ENCODE measurements at places on chromosomes 11 and 22.

GRCh38 chr22:22934543-22935055, 47.0 kb downstream of the IGLL5 start:
- DNase-seq: no peak

GRCh38 chr11:1028291-1028540, 8.3 kb downstream of the MUC6 start:
- DNase-seq: no peak

DNA sequence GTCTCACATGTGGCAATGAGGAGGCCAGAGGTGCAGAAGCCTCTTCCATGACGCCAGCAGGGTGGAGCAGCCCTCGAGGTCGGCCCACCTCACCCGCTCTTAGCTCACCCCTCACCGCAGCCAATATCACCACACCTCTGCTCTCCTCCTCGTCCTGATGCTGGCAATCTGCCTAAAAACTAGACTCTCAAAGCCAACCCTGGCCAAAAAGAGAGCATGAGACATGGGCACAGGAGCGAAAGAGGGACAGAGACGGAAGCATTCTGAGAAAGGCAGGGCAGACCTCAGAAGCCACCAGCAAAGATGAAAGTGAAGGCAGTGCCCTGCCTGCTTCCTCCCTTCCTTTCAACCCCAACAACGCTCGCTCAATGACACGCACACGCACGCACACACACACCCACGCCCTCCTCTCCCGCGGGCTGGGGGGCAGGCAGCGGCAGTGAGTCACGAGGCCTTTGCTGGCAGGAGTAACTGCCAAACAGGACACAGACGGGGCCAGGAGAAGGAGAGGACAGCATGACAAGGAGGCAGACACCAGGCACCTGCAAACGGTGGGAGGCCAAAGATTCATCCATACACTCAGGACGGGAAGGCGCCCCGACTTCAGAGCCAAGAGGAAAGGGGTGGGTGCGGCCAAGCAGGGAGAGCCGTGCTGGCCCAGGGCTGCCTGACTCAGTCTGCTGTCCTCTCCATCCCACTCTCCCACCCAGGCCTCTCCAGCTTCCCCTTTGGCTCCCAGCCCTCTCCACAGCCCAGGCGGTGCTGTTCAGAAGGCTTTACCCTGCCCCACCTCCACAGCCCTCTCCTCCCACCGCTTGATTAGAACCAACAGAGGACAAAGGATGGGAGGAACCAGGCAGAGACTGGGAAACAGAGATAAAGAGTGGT, 11.4 kb downstream of the IGSF9B start:
- DNase-seq: no peak

- peak; percentile 78 for DNase-seq
These were observed 16.5 kb downstream of the BLID start for GRCh38 chr11:122099374-122100036.

DNA sequence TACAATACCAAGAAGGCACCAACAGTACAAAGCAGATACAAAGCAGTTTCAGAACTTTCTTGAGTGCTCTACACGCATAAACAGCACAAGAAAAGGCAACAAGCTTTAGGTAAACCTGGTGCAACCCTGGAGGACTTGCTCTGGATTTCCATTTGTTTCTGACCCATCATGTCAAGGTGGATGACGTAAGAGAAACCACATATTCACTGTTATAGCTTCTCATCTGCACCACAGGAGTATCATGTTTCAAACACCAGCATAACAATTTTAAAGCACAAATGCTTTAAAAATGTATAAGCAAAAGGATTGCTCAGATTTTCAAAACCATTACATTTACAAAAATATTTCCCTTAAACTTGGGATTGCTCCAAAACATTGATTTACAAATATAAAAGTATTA, 25.0 kb upstream of the YPEL1 start:
- peak; percentile 69 for DNase-seq

DNA sequence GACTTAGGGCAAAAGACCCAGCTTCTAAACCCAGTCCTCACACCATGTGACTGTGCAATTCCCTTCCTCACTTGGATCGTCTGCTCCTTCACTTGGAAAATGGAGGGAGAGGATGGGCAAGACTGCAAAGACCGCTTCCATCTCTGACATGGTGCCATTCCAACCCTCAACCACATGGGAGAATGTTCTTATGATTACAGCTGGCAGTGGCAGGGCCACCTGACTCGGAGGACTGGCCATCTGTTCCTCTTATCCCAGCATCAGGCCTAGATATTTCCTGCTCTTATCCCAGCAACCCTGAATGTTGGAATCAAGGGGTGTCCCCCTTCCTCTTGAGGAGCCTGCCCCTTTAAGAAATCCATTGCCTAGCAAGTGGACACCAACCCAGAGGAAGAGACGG, 15.4 kb downstream of the DSCAML1 start:
- DNase-seq: no peak

GRCh38 chr11:72081821-72082453, 1.3 kb downstream of the LRRC51 start:
- DNase-seq: no peak

DNA sequence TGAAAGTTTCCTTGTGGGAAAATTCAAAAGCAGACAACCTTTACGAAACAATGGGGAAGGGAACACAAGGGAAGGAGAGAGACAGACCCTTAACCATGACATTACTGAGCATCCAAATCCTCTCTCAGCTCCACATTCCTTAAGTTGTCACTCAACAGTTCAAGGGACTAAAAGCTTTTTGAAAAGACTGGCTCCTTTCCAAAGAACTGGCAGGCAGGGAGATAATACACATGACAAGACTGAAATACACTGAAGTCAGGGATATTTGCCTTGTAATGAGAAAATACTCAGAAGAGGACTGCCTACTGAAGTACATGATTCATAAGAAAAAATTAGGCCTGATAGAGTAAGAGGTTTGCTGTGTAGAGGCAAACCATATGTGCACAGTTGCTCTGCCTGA, 69.1 kb downstream of the SMCO4 start:
- no peak for DNase-seq

DNA sequence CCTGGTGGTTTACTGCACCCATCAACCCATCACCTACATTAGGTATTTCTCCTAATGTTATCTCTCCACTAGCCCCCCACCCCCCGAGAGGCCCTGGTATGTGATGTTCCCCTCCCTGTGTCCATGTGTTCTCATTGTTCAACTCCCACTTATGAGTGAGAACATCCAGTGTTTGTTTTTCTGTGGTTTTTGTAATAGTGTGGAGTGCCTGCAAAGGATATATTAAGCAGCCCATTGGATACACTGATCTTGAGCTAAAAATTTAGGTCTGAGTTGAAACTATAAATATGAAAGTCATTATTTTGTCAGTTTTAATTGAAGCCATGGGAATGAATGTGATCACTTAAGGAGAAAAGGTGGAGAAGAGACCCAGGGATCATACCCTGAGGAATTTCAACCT, 23.0 kb downstream of the MRPL48 start:
- DNase-seq: no peak

DNA sequence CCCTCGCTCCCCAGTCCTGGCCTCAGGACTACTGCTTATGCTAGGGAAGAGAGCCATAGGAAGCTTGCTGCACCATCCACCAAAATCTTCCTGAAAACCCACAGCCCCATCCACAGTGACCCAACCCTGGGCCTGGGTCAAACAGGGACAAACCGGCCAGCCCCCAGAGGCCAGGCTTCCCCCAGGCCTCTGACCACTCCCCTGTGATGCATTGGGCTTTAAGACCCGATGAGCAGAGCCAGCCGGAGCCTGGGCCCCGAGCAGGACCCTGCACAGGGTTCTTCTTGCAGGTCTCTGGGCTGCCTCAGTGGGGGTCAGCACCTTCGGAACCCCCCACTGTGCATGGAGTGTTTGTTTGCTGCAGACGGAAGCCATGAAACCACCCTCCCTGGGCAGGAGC, 583.7 kb downstream of the BRD1 start:
- no peak for DNase-seq

DNA sequence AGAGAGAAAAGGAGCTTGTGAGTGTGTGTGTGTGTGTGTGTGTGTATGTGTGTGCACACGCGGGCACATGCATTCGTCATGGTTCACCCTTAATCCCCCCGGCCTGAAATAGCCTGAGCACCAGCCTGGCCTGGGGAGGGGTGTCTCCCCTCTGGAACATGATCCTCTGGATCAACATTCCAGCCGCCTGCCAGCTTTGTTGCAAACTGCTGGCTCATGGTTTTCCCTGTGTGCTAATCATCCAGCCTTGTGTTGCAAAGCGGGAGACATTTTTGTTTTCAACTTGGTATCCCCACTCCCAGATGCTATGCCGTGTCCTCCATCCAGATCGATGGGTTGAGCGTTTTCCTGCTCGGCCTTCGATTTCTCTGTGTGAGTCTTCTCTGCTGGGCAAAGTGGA, 94.3 kb downstream of the FEZ1 start:
- DNase-seq: no peak

DNA sequence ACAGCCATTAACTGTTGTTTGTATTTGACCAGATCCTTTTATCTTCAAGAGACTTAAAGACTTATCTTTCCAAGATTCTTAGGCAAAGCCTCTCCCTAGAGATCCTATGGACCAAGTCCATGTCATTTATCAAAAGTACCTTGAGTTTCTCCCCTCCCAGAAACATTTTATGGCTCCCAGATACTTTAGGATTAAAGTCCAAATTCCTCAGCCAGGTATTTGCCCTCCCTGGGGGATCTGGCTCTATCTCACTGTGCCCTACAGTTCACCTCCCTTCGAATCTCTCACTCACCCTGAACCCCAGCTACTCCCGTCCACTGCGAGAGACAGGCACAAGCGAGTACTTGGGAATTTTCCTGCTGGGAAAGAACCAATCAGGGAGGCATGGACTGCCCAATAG, 11.9 kb downstream of the MS4A8 start:
- DNase-seq: no peak

GRCh38 chr22:39954584-39955055, 5.6 kb upstream of the TMA7B start:
- peak; percentile 60 for DNase-seq

DNA sequence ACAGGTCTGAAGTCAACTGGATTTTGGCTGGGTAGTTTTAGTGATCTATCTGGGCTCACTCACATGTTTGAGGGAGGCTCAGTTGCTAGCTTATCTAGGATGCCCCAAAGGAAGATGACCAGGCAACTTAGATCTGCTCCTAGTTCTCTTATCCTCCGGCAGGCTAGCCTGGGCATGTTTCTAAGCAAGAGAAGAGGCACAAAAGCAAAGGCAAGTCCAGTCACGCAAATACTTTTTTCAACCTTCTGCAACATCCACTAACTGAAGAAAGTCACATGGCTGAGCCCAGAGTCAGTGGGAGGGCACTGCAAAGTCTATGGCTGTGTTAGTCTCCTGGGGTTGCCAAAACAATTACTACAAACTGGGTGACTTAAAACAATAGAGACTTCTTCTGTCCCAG, 32.9 kb upstream of the FSHB start:
- no peak for DNase-seq

DNA sequence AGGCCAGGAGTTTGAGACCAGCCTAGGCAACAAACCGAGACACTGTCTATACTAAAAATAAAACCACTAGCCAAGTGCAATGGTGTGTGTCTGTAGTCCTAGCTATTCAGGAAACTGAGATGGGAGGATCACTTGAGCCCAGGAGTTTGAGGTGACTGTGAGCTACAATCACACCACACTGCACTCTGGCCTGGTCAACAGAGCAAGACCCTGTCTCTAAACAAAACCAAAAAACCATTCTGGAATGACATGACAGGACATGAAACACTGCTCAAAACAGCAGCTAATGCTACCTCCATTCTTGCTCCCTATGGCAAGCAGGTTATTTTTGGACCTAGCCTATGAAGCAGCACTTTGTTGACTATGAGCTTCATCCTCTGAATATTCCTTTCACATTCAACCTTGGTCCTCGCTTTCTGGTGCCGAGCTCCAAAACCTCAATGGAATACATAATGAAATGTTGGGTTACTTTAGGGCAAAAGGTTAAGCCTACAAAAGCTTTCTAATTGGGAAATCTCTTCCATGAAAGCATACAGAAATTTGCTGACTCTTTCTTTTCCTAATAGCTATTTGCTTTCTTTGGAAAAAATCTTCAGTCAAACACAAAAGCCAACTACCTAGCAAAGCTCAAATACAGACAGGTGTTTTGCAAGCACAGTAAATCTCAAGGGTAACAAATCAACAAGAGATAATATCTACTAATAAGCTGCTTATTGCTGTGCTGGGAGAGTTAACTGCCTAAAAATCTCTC, 21.1 kb downstream of the SIK3 start:
- no peak for DNase-seq

- DNase-seq: peak; percentile 75
These were observed 252.7 kb downstream of the TMEM135 start for GRCh38 chr11:87290304-87290922.

GRCh38 chr11:57485217-57485990, 25.1 kb downstream of the RTN4RL2 start:
- DNase-seq: peak; percentile 37

DNA sequence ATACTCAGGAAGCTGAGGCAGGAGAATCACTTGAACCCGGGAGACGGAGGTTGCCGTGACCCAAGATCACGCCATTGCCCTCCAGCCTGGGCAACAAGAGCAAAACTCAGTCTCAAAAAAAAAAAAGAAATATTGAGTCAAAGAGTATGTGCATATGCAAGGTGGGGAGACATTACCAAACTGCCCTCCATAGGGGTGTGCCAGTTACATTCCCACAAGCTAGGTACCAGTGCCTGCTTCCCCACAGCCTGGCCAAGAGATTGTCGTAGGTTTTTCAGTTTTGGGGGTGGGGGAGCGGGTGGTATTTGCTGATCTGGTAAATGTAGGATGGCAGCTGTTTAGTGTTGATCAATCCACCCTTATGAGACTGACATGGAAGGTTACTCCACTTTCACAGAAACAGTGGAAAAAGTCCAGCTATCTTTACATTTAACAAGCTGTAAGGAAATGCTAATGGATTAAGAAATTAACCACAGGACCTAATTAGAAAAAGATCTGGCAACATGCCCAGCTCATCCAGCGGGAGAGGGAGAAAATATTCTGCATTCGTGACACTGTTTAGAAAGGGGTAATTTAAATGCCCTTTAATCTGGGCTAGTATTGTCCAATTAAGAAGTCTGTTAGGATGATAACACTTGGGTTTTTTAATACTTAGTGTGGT, 89.4 kb downstream of the PACS1 start:
- no peak for DNase-seq

DNA sequence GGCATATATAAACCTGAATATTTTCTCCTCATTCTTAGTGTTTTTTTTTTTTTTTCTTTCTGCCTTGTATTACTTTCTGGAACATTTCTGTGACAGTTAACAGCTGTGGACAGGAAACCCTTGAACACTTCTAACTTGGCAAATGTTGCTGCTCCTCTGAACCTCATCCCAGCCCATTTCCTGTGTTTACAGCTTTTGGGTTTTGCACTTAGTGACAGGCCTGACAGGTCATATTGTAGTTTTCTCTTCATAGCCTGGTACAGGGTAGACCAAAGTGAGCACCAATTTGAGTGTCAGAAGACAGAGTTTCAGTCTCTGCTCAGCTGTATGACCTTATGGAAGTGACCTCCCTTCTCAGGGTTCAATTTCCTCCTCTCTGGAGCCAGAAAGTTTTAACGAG, 91.6 kb downstream of the STIM1 start:
- DNase-seq: peak; percentile 26

DNA sequence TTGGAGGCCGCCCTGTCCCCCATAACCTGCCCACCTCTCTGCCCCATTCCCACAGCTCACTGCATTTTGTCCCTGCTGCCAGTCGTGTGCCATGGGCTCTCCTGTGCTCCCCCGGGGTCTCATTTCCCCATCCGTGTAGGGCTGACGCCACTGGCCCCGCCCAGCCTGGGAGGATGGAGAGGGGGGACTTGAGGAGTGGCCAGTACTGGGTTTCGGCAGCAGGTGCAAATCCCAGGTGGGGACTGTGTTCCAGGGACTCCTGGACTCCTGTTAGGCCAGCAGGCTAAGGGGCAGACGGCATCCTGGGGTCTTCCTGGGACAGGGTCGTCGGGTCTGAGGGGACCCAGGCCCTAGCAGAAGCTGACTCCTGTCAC, 1.2 kb upstream of the MYO7A start:
- no peak for DNase-seq
